Effector memory CD4-positive, alpha-beta T cell (primary cell): ENCODE measurements at places on chromosomes 13 and 19.
A peak's percentile ranks its signal among the peaks of the same experiment; 100 is the strongest.

GRCh38 chr19:56113074-56113632 is 7.9 kb downstream of the ZNF787 start:
- no peak for DNase-seq

GRCh38 chr13:26457212-26457611 is 100.3 kb upstream of the WASF3 start:
- DNase-seq, result no peak

GRCh38 chr13:96772426-96772825 is 221.8 kb downstream of the OXGR1 start:
- no peak for DNase-seq

- DNase-seq, result no peak
Observed at GRCh38 chr13:29537736-29538651, 57.5 kb downstream of the SLC7A1 start.

GRCh38 chr13:114022876-114023275 is 49.0 kb upstream of the C13orf46 start:
- DNase-seq, result no peak

DNA sequence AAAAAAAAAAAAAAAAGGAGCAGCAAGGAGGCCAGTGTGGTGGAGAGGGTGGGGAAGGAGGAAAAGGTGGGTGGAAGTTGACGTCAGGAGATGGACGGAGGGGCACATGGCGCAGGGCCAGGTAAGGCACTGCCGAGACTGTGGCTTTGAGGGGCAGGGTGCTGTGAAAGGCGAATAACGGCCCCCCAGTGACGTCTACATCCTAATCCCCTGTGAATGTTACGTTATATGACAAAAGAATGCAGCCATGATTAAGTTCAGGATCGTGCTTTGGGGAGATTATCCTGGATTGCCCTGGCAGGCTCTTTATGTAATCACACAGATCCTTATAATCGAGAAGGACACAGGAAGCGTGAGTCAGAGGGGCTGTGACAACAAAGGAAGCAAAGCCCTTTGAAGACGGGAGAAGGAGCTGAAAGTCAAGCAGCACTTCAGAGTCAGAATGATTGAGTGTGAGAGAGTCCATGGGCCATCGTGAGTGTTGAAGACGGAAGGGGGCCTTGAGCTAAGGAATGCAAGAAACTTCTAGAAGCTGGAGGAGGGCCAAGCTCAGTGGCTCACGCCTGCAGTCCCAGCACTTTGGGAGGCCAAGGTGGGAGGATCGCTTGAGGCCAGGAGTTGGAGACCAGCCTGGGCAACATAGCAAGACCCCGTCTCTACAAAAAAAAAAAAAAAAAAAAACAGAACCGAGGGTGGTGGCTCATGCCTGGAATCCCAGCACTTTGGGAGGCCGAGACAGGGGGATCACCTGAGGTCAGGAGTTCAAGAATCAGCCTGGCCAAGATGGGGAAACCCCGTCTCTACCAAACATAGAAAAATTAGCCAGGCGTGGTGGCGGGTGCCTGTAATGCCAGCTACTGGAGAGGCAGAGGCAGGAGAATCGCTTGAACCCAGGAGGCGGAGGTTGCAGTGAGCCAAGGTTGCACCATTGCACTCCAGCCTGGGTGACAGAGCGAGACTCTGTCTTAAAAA is 13.8 kb upstream of the CEACAM16 start:
- DNase-seq, result no peak

GRCh38 chr19:35254341-35255297 is 5.8 kb downstream of the LSR start:
- DNase-seq, result no peak

GRCh38 chr13:48942131-48942530 is 33.6 kb upstream of the FNDC3A start:
- DNase-seq, result no peak

- DNase-seq, result no peak
Observed at GRCh38 chr13:23445794-23446193, 12.3 kb upstream of the SACS start.

DNA sequence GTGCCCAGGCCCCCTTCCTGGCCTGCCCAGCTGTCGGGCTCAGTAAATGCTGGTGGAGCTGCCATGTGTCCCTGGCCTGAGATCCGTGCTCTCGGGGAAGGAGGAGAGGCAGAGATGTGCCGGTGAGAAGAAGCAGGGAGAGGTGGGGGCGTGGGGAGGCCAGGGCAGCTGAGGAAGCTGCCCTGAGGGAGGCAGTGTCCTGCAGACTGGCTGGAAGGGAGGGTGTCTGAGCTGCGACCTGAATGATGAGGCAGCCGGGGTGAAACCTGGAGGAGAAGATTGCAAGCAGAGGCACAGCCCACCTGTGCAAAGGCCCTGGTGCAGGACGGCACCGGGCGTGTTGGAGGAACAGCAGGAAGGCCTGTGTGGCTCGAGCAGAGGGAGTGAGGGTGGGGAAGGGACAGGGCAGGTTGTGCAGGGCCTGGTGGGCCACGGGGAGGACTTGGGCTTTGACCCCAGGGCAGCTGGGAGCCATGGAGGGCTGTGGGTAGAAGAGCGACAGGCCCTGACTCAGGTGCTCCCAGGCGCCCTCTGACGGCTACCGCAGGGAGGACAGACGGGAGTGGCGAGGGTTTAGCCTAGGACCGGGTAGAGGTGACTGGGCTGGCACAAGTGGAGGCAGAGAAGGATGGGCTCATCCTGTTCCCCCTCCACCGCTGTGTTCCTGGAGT is 14.0 kb upstream of the CELF5 start:
- peak; percentile 51 for DNase-seq

DNA sequence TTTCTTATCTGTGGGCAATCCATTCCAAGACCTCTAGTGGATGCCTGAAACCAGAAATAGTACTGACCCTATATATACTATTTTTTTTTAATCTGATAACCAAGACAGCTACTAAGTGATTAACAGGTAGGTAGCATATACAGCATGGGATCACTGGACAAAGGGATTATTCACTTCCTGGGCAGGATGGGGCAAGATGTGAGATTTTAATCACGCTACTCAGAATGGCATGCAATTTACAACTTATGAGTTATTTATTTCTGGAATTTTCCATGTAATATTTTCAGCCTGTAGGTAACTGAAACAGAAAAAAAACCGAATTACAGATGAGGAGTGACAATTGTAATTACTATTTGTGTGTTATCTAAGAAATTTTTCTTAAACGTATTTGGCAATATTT is 41.2 kb downstream of the ZIC2 start:
- DNase-seq, result no peak

- DNase-seq, result no peak
Observed at GRCh38 chr19:13996928-13997630, 9.0 kb downstream of the RFX1 start.

DNA sequence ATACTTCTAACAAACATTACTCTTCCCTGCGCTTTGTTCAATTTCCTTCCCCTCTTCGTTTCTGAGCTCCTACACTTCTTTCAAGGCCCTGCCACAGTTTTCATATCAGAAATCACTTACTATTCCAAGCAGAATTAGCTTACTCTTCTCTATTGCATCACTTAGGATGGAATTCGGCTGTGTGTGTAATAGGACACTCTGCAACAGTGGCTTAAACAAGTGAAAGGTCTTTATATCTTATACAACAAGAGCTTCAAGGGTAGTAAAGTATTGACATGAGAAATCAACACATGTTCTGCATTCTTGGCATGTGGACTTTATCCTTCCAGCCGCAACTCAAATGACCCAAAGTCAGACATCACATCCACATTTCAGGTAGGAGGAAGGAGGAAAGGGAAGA is 279.6 kb downstream of the PCDH20 start:
- no peak for DNase-seq

- DNase-seq, result no peak
Observed at GRCh38 chr13:40440990-40441820, 225.2 kb downstream of the FOXO1 start.

- DNase-seq, result no peak
Observed at GRCh38 chr13:109517517-109517916, 268.9 kb downstream of the IRS2 start.

DNA sequence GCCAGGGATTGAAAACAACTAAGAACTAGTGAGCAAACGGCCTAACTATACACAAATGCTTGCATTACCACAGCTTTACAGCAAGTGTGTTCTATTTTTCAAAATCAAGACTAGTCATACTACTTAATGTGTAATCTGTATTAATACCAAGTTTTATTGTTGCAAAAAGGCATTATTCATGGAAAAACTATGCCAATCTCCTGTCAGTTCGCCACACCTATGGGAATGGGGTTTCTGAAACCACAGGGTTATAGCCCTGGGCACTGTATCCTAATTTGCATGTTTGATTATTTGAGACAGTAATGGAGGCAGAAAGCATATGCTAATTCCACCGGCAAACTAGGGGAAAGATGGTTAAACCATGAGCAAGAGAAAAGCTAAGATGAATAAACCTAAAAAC is 14.3 kb downstream of the GAS6 start:
- no peak for DNase-seq

GRCh38 chr19:46478356-46478986 is 7.1 kb upstream of the PNMA8A start:
- DNase-seq, result no peak

GRCh38 chr13:21088534-21088933 is 27.1 kb upstream of the LATS2 start:
- no peak for DNase-seq
